ENCODE measurements at places on chromosomes 4 and X.

- no peak for DNase-seq
Measured at GRCh38 chrX:12779534-12779933, 11.7 kb upstream of the PRPS2 start.

DNA sequence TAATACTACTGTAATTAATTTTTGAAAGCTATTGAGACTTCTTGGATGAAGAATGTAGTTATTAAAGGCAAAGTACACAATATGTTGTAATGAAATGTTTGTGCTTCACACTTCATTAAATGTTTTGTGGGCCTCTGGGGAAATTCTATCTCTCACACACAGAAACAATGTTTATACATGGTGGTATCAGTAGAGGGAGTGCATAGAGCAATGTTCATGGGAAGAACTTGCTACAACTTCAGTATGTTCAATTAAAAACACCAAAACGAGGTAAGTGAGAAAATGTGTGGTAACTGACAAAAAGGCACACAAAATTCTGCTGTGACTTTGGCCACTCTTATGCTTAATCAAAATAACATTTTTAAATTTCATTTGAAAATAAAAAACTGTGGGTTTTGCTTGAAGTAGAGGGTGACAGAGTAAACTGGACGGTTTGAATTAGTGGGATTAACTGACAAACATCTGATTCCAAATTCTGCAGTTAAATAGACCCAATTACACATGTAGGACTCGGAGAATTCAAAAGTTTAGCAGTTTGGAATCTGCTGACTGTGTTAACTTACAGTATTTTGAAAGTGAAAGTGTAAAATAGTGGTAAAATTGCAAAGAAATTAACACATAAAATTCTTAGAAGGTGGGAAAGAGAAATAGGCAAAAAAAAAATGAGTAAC, 111.4 kb upstream of the TTC29 start:
- DNase-seq, result no peak

GRCh38 chrX:153944140-153944799, at the start of gene RENBP:
Gene RENBP (minus strand): TSS chrX:153944643. CDS start chrX:153944610, 33 bp downstream.
- DNase-seq, result no peak

GRCh38 chrX:26409636-26410035, 193.7 kb downstream of the MAGEB5 start:
- DNase-seq, result no peak

GRCh38 chr4:138927072-138927471, 88.5 kb upstream of the NOCT start:
- DNase-seq, result no peak

Measured in activated T-helper 1 cell treated with anti-CD3 and anti-CD28 coated beads, Interleukin-2, amount 50 U/mL, for 16 hours (primary cell).